GM23248 (cell line): ENCODE measurements at places on chromosomes 11 and 22.
A peak's percentile ranks its signal among the peaks of the same experiment; 100 is the strongest.

GRCh38 chr11:74822170-74822569 lies 73.5 kb downstream of the RNF169 start:
- peak; percentile 13 for DNase-seq

DNA sequence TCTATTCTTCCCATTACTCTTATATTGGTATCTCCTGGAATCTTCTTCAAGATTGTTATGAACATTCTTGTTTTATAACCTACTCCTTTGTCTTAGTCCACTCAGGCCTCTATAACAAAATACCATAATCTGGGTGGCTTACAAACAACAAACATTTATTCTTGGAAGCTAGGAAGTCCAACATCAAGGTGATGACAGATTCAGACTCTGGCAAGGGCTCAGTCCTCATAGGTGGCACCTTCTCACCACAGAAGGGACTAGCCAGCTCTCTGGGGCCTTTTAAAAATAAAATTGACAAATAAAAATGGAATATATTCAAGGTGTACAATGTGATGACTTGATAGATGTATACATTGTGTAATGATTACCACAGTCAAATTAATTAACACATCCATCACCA lies 19.8 kb downstream of the DNHD1 start:
- no peak for DNase-seq

GRCh38 chr22:33014621-33015020 lies 43.6 kb downstream of the SYN3 start:
- no peak for DNase-seq

DNA sequence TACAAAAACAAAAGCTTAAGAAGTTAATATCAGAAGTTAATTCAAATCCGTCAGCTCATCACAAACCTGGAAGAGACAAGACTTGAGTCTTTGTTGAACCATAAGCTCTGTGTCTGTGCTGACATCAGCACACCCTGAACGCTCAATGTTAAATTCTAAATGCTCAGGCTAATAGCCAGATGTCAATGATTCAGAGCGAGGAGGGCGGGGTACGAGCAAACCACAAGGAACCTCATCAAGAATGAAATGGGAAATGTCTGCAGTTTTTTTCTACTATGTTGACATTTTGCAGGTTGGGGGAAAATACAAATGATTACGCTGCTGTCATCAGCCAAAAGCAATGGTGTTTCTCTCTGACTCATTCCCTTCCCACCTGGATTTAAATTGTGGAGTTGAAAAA lies 1057.2 kb downstream of the NTM start:
- peak; percentile 80 for DNase-seq

GRCh38 chr11:8341996-8342395 lies 78.3 kb upstream of the LMO1 start:
- DNase-seq, result no peak

GRCh38 chr11:88420165-88420791 lies 82.7 kb upstream of the CTSC start:
- DNase-seq, result peak; percentile 95

DNA sequence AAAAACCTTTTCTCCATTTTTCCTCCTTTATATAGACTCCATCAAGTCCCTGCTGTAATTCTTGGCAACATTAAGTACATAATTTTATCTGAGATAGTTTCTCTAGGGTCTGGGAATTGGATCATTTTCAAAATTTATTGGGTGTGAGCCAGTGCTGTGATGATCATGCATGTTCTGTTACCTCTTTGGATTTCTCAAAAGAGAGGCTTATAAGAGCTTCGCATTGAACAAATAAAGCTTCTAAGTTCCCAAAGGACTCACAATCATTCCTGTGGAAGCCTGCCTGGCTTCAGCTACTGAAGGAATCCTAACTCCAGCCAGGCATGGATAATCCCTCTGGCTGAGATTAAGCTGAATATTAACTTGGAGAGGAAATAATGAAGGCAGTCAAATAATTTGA lies 208.5 kb downstream of the RAB38 start:
- no peak for DNase-seq

DNA sequence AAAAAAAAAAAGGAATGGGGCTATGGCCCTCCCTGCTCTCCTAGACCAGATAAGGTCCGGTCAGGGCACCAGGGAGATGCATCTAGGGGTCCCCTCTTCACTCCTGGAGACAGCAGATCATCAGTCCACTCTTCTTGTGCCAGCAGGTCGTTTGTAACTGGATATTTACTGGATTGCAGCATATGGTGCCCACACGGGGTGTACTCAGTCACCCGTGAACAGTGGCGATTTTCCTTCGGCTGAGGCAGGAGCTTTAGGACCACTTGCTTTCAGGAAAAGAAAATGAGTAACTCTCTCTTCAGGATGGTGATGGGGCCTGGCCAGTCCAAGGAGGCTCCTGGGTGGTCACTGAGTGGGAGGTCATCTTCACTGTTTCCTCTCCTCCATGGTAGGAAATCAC lies 38.3 kb upstream of the RAB1B start:
- no peak for DNase-seq

DNA sequence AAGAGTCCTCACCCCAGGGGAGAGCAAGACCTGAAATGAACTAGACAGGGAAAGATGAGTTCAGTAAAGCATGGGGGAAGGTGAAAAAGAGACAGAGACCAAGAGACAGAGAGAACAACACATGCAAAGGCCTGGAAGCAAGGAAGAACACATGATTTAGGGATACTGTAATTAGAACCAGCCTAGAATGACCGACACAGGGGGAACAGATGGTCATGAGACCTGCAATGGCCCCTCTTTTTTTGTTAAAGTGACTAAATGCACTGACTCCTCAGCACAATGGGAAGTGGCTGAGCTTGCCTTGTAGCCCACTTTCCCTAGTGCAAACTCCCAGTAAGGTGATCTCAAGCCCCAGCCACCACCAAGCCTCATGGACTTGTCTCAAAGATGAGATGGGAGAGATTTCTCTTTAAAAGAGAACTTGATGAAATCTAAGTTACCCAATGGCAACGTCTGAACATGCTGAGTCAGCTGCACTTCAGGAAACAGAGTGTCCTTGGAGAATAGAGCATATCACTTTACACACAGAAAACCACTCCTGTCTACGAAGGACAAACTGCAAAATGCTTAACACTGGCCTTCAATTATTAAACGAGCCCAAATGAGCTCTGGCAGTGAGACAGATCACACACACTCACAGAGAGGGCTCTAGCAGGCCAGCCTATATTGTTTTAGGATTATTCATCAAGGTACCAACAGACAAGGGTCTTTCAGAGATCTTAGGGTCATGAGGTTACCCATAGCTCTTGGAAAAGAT lies 91.0 kb downstream of the SERGEF start:
- DNase-seq, result peak; percentile 55

DNA sequence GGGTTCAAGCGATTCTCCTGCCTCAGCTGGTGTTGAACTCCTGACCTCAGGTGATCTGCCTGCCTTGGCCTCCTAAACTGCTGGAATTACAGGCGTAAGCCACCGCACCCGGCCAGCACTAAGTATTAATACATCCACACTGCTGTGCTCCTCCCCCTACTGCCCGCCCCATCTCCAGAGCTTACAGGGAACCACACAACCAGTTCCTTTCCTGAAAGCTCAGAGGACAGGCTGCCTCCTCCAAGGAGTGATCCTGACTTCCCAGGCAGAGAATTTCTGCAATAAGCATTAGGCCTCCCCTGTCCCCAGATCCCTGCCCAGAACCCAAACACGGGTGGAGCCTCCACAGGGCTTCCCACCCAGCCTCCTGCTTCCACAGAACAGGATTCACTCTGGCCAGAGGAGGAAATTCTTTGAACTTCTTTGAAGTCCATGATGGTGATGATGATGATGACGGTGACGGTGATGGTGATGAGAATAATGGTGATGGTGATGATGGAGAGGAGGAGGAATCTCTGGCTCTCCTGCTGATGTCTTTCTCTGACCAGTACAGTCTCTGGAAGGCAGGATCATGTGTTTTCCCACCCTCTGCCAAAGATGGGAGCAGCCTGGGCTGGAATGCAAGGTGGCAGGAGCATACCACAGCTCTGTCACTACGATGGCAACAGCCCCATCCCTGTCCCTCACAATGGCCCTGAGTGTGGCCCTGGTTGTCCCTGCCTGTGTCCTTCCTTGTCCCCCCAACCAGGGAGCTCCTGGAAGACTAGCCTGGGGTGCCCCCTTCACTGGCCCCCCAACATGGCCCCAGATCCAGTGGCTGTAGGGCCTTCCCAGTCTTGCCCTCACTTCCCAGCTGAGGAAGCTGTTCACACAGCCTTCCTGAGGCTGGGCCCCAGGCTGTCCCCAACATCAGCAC lies 33.5 kb upstream of the CSNK1E start:
- DNase-seq, result no peak

DNA sequence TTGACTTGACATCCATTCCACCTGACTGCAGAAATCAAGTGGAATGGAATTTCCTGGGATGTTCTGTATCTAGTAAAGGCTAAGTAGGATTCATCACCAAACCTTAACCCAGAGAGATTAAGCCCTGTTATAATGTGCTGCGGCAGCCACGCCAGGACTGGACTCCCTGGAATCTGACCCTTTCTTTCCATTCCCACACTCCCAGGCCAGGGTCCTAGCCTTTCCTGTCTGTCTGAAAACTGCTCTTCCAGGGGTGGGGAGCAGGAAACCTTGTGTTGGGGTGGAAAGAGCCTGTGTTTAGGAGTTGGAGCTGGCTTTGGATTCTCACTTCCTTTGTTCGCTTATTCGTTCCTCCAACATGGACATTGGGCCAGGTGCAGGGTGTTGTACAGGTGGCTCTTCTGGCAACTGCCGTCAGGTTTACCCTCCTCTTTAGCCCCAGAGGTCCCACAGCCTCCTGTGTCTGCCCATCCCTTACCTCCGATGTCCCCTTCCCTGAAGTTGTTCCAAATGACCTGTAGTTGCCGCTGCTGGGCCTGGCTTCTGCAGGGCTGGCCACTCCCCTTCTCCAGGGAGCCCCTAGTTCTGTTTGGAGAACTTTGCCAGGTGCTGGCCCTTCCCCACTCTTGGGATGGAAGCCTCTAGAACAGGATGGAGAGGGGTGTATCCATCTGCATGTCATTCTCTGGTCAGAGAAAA lies 20.5 kb upstream of the PARVB start:
- DNase-seq, result no peak

- DNase-seq, result no peak
Measured at GRCh38 chr11:68052137-68052873, 13.5 kb downstream of the TCIRG1 start.

GRCh38 chr11:96964661-96965060 lies 574.8 kb downstream of the JRKL start:
- no peak for DNase-seq

DNA sequence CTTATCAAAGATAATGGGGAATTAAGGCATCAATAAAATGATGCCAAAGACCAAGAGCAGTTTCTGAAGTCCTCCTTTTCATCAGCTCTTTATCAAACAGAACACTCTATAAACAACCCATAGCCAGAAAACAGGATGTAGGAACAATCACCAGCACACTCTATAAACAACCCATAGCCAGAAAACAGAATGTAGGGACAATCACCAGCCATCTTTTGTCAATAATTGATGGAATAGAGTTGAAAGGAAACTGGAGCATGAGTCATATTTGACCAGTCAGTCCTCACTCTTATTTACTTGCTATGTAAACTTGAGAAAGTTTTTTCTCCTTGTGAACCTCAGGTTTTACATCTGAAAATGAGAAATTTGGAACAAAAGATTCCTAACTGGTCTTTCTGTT lies 10.0 kb downstream of the MS4A2 start:
- DNase-seq, result no peak

DNA sequence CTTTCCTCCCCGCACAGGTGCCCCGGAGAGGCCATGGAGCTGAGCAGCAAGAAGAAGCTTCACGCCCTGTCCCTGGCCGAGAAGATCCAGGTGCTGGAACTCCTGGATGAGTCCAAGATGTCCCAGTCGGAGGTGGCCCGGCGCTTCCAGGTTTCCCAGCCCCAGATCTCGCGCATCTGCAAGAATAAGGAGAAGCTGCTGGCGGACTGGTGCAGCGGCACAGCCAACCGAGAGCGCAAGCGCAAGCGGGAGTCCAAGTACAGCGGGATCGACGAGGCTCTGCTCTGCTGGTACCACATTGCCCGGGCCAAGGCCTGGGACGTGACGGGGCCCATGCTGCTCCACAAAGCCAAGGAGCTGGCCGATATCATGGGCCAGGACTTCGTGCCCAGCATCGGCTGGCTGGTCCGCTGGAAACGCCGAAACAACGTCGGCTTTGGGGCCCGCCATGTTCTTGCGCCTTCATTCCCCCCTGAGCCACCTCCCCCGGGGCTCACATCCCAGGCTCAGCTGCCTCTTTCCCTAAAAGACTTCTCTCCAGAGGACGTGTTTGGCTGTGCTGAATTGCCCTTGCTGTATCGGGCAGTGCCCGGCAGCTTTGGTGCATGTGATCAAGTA lies 1.3 kb downstream of the TIGD3 start:
- peak; percentile 82 for DNase-seq

GRCh38 chr11:9495803-9496514 lies 35.1 kb downstream of the ZNF143 start:
- DNase-seq, result no peak

GRCh38 chr11:71383461-71383860 lies 64.7 kb downstream of the DHCR7 start:
- no peak for DNase-seq

- DNase-seq, result no peak
Measured at GRCh38 chr22:37097346-37097745, 12.2 kb downstream of the TMPRSS6 start.

GRCh38 chr11:74004759-74005615 lies 3.9 kb downstream of the UCP3 start:
- no peak for DNase-seq

DNA sequence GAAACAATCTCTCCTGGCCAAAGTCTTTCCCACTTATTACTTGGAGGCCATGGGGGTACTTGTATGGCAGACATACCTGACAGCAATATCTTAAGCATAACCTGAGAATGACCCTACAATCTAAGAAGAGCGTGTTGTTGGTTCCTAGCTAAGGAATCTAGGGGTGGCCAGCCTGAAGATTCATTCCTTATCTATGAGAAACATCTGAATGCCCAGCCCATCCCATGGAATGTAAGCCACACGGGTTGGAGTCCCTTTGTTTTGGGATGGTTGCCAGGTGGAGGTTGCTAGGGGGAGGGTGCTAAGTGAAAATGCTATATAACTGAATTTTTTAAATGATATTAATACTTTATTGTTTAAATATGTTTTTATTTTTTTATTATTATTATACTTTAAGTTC lies 725.0 kb downstream of the ETS1 start:
- DNase-seq, result peak; percentile 9

GRCh38 chr11:11701070-11701469 lies 79.3 kb upstream of the GALNT18 start:
- peak; percentile 85 for DNase-seq

- no peak for DNase-seq
Measured at GRCh38 chr22:20656902-20657836, 116.7 kb upstream of the SERPIND1 start.

GRCh38 chr11:90326647-90327046 lies 103.8 kb upstream of the CHORDC1 start:
- no peak for DNase-seq

- no peak for DNase-seq
Measured at GRCh38 chr11:60948250-60948649, 3.7 kb downstream of the SLC15A3 start.

- peak; percentile 39 for DNase-seq
Measured at GRCh38 chr22:45082795-45083194, 73.0 kb upstream of the PHF21B start.

DNA sequence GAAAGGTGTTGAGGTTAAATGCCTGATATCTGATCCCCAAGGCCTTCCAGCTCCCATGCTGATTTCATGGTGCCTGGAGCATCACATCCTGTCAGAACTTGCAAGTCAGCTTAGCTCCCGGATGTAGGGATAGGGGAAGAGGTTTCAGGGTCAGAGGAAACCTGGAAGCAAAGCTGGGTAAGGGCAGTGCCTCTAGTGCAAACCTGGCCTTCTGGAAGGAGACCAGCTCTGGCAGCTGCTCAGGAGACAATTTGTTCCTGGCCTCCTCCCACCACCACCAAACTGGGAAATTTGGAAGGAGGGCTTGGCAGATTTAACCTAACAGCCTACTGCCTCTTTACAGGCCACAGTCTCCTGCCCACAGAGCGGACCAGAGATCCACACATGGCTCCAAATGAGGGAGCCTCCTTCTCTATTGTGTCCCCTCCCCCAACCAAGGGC lies 9.2 kb upstream of the TSKU start:
- DNase-seq, result no peak
